ENCODE measurements at places on chromosomes 7 and 10.

GRCh38 chr7:43926798-43927123, 525 bp downstream of the UBE2D4 start:
- no peak for DNase-seq

- no peak for DNase-seq
Observed at GRCh38 chr10:104935656-104936055, 294.6 kb downstream of the SORCS3 start.

- DNase-seq: no peak
Observed at GRCh38 chr7:47710201-47710935, 128.5 kb upstream of the TNS3 start.

- DNase-seq: no peak
Observed at GRCh38 chr7:40717242-40717641, 582.4 kb downstream of the SUGCT start.

DNA sequence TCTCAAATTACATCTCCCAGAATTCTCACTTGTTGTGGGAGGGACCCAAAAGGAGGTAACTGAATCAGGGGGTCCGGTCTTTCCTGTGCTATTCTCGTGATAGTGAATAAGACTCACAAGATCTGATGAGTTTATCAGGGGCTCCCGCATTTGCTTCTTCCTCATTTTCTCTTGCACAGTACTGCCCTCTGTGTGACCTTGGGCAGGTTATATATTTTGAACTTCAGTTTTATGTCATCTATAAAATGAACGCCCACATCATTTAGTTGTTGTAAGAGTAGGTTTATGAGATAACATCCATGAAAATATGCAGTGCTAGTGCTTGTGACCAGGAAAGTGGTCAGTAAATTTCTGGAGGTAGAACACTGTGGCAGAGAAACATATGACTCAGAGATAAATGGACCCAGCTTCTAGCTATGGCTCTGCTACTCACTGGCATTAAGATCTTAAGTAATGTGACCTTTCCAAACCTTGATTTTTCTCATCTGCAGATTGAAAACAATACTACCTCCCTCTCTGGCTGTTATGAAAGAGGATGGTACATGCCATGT, 44.3 kb downstream of the SCRN1 start:
- no peak for DNase-seq

GRCh38 chr7:114548081-114548980, 133.7 kb downstream of the FOXP2 start:
- DNase-seq: no peak

DNA sequence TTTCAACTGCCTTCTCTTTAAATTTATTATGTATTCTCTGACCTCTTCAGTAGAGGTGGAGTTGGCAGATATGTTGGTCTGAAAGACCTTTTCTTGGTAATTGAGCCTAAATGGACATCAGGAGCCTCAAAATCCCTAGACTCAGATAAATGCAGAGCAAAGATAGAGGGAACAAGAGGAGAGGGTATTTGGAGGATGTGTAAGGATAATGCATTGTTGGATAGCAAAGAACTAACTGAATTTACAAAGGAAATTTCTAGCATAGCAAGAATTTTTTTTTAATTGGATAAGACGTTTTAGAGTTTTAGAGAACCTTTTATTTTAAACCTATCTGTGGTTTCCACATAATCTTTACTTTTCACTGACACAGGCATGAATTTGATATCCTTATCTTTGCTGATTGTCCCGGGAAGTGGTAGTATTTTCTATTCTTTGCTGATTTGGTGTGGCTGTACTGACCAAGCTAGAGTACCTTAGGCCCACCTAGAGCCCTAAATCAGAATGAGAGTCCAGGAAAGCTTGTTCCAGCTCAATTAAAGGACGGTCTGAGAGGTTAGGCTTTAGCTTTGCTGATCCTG, 91.3 kb downstream of the NRF1 start:
- no peak for DNase-seq

DNA sequence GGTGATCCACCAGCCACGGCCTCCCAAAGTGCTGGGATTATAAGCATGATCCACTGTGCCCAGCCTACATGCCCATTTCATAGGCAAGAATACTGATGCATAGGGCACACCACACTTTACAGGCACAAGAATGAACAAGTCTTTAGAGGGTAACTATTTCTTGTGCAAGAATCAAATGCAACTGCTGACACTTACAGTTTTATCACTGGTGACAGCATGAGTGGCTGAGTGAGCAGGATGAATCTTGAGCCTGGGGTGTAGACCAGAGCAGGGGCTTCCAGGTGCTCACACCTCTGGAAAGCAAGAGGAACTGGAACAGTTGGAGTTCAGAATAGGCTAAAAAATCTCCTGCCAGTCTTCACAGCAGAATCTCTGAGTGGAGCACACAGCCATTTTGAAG, 287.5 kb downstream of the KCNMA1 start:
- DNase-seq: no peak

- DNase-seq: no peak
Observed at GRCh38 chr10:12583891-12584595, 234.7 kb downstream of the CAMK1D start.

- DNase-seq: no peak
Observed at GRCh38 chr7:155464948-155465739, 7.2 kb downstream of the EN2 start.

DNA sequence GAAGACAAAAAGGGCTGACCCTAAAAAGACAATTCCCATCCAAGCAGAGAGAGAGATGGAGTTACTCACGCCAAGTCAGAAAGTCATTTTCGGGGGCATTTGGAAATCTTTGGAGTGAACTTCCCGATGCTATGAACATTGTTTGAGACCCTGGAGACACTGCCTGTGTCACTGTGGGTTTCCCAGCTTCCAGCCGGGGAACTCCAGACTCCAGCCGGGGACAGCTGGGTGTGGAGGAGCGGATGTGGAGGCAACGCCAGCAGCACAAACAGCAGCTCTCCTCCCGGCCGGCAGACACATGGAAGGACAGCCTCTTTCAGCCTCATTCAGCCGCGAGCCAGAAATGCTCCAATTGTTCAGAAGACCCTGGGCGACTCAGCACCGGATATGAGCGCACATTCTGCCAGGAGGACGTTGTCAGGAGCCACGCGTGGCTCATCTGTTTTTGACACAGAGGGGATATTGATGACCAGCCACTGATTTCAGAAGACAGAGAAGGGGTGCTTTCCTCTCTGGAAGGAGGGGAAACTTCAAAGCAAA, 97.6 kb downstream of the PRPF18 start:
- no peak for DNase-seq

DNA sequence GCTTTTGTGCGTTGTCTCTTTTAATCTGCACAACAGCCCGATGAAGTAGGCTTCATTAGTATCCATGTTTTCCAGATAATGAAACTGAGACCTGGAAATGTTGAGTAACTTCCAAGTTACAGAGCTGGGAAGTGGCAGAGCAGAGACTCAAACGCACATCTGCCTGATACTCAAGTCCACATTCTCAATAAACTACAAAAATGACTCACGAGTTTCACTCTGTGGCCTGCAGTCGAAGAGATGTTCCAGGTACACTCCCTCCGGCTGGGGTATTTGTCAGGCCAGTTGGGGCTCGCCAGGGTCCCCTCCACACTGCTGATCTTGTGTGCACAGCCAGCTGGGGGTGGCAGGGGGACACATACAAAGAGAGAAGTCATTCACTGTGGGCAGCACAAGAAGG, 17.7 kb upstream of the OPALIN start:
- DNase-seq: no peak

DNA sequence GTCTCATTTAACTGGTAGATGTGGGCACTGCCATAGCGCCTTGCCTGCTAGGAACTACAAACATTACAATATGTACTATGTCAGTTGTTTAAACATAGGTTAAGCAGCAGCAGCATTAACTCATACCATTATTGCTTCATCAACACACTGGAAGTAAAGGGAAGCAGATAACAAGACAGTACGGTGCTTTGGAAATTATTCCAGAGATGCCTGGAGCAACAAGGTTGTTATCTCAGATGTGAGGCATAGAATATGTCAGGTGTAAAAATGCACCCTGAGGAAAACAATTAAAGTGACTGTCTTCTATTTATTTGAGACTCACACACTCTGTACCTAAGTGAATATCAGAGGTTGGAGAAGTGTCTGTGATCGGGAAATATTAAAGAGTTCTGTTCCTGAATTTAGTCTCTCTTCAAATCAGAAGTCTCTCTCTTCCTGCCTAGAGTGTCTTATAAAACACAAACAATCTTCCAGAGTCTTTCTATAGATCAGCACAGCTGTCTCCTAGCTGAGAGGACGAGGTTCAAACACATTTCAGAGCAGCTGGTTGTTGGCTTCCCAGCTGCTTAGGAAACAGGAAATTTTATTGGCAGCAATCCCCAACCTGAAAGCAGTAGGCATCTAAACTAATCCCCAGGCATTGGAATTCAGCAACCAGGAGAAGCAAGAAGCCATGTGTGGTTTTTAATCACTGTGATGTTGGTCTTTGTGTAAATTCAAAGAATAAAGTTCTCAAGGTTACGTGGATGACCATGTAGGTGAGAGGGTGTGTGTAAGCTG, 994.4 kb upstream of the LRRTM3 start:
- DNase-seq: no peak

DNA sequence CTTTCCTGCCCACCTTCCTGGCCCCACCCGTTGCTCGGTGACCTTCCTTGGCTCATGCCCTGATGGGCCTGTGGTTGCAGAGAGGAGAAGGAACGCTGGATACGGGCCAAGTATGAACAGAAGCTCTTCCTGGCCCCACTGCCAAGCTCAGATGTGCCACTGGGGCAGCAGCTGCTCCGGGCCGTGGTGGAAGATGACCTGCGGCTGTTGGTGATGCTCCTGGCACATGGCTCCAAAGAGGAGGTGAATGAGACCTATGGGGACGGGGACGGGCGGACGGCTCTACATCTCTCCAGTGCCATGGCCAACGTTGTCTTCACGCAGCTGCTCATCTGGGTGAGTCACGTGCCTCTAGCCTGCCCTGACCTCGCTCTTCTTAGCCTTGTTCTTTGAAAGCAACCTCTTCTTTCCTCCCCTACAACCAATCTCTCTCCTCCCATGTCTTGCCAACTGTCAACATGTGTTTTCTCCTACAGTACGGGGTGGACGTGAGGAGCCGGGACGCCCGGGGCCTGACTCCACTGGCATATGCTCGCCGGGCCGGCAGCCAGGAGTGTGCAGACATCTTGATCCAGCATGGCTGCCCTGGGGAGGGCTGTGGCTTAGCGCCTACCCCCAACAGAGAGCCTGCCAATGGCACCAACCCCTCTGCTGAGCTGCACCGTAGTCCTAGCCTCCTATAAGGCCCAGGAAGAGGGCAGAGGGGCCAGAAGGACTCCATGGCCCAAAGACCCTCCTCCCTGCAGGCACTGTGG, 24.1 kb downstream of the GBX1 start:
- DNase-seq: no peak

DNA sequence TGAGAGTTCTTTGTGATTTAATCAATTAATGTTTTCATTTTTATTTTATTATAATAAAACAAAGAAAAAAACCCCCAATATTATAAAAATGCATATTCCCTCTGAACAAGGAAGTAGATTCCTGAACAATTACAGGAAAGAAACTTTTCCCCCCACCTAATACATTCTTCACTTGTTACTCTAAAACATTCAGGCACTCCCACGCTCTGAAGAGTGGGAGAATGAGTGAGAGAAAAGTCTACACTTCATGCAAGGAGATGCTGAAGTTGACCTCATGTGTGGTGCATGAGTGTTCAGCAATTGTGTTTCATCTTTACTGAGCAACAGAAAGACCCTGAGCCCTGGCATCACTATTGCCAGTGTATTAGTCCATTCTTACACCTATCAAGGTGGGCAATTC, 244.2 kb upstream of the IGFBP3 start:
- DNase-seq: no peak

DNA sequence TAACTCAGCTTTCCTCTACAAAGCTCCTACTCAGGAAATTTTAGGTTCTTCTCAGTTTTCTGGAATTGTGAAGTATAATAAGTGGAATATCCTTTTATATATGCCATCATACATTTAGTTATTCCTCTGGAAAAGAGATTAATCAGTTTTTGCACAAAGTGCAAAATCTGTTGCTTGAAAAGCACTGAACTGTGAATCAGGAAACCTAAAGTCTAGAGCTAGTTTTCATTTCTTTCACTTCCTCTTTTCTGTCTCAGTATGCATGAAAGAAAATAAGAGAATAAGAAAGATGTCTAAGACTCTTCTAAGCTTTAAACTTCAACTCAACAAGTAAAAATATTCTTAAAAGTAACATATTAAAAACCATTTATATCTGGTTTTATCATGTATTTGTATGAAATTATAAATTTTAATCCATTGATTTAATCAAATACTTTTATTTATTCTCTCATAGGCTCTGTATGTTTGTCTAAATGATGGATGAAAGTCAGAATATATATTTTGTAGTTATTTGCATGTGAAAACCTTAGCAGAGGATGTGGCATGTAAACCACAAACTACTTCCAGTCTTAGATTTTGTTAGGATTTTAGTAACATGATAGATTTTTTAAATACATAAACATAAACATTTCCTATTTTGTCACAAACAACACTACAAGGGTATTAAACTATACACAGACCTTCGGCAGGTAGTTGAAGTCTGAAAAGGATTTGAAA, 1073.0 kb downstream of the XPNPEP1 start:
- DNase-seq: no peak

DNA sequence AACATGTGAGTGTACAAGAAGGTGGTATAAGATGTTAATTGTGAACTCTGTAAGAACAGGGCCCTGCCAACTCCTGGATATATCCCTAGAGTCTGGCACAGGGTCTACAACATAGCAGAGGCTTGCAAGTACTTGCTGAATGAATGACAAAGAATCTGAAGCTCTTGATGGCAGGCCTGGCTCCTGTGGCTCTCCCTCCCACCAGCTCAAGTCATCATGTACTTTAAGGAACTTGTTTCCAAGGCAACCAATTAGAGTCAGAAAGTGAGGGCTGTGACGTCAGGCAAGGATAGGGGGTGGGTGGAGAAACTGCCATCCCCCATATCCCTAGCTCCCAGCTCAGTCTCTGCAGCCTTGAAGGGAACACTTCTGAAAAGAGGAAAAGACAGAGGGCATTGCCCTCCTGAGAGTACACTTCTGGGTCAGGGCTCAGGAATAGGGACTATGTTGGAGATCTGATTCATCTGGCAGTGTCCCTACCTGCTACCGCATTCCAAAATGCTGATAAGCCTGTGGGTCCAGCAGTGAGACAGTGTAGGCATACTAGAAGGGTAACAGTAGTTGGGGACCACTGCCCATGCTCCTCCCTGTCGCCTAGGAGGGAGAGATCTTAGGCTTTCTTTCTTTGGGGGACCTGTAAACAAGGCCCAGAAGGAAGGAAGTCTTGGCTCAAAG, 34.6 kb upstream of the BTRC start:
- no peak for DNase-seq

Data from activated T-cell treated with anti-CD3 and anti-CD28 coated beads for 24 hours (primary cell).